ENCODE measurements at places on chromosomes 11 and 22.

DNA sequence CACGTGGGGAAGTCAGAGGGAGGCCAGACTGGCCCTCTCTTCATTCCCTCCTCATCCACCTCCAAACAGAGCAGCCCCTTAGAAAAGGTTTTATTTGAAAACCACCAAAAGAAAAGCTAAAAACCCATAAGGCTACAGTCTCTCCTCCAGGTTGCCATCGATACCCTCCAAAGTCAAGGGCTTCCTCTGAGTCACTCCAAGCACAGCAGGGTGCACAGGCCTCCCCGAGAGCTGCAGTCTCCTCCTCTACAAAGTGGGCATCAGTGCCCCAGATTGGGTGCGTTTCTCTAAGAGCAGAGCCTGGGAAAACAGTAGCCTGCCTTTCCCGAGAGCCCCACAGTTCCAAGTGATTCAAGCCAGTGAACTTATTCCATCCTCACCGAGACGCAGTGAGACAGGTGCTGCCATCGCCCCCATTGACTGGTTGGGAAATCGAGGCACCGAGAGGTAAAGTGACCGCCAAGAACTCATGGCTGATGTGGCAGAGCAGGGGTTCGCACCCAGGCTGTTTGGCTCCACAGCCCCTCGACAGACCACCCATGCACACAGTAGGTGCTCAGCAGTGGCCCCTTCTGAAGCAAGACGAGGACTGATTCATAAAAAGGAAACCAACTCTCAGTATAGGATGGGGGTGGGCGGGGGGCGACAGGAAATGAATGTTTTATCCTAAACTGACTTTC lies 91.7 kb upstream of the SHISAL1 start:
- DNase-seq: no peak

- no peak for DNase-seq
Measured at GRCh38 chr11:115674176-115674936, 170.1 kb upstream of the CADM1 start.

DNA sequence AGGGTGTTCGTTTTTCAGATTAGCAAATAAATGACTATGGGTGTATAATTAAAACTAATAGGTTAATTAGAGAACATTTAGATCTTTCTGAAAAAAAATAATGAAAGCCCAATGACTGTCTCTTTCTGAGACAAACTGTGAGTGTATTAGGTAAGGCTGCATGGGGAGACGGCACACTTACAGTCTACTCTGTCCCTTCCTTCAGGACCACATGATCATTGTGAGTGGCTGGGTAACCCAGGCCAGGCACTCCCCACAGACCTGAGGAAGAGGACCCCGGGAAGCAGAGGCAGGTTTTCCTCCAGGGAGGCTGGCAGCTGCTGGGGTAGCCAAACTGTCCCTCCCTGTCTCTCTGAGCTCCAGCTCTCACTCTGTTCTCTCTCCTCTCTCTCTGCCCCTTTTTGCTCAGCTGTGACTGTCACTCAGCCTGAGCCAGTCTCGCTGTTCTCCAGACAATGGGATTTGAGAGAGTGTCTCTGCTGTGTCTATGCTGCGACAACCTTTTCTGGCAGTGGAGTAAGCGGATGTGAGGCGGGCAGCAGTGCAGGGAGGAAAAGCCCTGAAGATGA lies 83.1 kb upstream of the NCAM1 start:
- peak; percentile 97 for DNase-seq

DNA sequence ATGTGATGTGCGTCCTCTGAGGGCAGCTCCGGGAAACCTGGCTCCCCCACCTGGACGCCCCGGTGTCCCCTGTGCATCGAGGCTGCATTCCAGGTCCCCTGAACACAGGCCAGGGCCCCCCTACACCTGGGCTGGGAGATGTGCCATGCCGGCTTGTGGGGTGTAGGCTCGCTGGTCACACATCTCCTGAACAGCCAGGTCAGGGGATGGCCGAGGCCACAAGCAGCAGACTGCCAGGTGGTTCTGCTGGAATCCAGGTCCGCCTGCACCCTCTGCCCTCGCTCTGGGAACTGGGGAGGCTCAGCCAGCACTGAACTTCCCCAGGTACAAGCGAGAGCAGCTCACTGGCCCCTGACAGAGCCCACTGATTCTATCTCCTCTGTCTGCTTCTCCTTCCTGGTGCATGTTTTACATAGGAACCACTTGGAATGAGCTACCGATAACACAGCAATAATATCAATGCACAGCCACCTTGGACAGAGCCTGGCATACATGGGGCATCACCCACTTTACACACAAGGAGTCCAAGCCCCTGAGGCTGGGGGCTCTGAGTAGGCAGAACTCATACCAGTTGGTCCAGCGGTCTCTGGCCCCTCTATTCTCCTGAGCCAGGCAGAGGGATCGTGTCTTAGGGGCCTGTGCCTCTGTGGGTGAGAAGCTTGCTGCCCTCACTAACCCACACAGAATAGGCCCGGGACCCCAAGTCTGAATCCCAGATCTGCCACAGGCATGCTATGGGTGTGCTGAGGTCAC lies 46.8 kb downstream of the TBX1 start:
- no peak for DNase-seq

- DNase-seq: no peak
Measured at GRCh38 chr11:57406337-57406904, 16.0 kb upstream of the PRG2 start.

DNA sequence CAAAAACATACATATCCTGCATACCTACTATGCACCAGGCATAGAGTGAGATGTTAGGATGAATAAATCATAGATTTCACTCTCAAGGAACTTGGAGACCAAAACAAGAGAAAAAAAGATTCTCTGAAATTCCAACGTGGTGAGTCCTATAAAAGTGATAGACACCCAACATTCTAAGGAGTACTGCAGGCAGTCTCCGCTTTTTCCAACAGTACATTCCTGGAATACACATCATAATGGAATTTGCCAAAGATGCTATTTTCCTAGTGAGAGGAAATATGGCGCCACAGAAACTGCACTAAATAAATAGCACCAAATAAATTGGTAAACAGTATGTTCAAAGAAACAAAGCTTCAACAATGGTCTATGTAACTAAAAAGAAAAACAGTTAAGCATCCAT lies 6.0 kb downstream of the TMEM123 start:
- peak; percentile 56 for DNase-seq

GRCh38 chr22:33220476-33221080 lies 162.4 kb upstream of the SYN3 start:
- DNase-seq: no peak

- DNase-seq: no peak
Measured at GRCh38 chr11:40338062-40338461, 1121.4 kb downstream of the LRRC4C start.

DNA sequence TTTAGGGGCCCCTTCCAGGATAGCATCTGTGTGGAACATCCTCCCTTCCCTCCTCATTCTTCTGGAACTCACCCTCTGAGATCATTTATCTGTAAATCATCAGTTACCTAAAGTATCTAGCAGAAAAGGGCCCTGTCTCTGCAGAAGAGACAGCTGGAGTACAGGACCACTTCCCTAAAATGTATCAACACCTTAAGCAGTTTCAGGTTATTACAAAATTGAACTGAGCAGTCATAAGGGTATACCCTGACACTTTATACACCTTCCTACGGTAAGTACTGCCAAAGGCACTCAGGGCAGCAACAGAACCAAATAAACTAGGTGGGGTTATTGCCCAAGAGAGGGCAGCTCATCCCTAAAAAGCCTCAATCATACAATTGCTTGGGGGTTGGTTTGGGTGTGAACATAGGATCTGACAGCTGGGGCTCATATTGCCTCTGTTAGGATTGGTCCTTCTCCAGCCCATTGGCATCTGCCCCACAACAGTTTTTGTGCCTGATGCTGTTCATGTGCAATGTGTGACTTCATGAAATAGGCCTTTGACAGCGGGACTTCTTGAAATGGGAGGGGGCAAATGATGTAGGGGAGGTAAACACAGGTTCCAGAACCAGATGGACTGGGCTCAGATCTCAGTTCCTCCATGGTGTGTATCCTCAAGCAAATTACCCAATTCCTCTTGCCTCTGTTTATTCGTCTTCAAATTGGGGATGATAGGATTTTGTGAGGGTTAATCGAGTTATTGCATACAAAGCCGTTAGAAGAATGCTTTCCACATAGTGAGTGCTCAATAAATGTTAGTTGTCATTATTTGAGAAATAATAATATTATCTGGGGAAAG lies 2.9 kb downstream of the POU2AF3 start:
- DNase-seq: peak; percentile 70

- DNase-seq: no peak
Measured at GRCh38 chr11:15622231-15622890, 507.6 kb downstream of the INSC start.

GRCh38 chr11:123526027-123526805 lies 96.1 kb downstream of the GRAMD1B start:
- DNase-seq: no peak

DNA sequence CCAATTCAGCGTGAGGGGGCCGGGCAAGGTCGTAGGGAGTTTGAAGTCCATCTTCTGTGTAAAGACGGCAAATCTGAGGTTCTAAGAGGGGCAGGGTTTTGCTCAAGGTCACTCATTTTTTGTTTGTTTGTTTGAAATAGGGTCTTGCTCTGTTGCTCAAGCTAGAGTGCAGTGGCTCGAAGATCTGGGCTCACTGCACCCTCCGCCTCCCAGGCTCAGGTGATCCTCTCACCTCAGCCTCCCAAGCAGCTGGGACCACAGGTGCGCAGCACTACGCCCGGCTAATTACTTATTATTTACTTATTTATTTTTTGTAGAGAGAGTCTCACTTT lies 355 bp upstream of the AP1B1 start:
- no peak for DNase-seq

DNA sequence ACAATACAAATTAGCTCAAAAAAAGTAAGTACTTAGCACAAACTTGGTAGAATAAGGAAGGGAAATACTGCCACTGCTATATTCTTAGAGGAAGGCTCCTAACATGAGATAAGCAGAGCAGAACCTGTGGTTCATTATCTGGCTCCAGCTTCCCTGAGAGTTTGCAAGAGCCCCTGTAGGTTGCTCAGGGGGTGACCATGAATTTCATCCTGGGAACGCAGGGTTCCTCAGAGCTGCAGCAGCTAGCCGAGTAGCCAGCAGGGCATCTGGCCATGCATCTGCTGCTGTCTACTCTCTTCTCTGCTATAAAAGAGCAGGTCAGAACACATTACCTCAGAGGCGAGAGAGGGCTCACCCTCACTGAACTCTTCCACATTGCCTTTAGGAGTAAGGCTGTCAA lies 67.3 kb downstream of the TRPC6 start:
- DNase-seq: peak; percentile 13

DNA sequence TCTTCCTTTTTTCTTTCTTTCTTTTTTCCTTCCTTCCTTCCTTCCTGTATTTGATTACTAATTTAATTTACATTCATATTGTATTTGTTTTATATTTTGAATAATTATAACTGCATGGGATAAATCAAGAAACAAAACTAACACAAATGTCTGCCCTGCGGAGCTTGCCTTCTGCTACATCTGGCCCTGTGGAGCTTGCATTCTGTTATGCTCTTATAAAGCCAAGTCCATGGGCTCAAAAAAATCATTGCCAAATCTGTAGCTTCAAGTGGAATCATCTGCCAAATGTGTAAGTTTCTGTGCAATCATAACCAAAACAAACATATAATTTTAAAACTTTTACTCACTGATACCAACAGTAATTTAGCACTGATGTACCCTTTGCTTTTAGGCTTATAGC lies 8.0 kb upstream of the OR52J3 start:
- DNase-seq: no peak

DNA sequence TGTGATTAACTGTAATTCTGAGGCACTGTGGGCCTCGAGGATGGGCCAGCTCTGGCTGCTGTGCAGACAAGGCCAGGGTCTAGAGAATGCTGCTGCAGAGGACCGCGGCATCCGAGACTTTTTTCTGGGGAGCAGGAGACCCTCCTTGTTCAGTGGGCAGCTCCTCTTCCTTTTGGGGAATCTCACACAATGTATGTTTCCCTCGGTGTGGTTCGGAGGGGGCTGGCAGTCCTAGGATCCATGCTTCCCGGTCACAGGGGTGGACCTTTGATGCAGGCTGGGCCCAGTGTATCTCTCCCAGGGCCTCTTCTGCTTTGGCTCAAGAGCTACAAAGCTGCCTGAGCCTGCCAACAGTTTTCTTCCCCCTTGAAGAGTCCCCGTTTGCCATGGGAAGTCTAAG lies 31.5 kb downstream of the MYEOV start:
- no peak for DNase-seq

DNA sequence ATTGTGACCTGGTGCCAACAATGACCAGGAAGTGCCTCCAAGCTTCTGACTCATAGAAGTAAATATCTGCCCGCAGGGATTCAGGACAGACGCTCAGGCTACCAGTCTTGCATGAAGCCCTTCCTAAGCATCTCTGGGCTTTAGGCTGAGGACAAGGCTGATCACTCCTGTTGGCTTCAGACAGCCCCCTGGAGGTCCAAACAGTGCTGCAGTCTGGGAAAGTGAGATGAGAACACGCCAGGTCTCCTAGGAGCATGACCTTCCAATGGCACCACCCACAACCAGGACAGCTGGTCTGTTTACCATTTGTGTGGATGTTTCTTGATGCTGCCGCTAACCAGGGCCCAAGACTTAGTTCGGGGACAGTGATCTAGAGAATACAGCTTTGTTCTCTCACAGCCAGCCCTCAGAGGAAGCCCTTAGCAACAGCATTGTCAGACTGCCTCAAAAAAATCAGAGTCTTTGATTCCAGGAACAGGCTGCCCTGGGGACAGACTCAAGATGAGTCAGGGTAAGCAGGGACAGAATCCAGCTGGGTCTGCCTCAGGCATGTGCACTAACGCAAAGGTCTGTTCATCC lies 111.2 kb downstream of the ZNF280B start:
- peak; percentile 87 for DNase-seq

- DNase-seq: peak; percentile 35
Measured at GRCh38 chr22:26568207-26568706, 21.7 kb downstream of the TPST2 start.

GRCh38 chr11:101553891-101554292 lies 29.9 kb downstream of the TRPC6 start:
- DNase-seq: no peak

DNA sequence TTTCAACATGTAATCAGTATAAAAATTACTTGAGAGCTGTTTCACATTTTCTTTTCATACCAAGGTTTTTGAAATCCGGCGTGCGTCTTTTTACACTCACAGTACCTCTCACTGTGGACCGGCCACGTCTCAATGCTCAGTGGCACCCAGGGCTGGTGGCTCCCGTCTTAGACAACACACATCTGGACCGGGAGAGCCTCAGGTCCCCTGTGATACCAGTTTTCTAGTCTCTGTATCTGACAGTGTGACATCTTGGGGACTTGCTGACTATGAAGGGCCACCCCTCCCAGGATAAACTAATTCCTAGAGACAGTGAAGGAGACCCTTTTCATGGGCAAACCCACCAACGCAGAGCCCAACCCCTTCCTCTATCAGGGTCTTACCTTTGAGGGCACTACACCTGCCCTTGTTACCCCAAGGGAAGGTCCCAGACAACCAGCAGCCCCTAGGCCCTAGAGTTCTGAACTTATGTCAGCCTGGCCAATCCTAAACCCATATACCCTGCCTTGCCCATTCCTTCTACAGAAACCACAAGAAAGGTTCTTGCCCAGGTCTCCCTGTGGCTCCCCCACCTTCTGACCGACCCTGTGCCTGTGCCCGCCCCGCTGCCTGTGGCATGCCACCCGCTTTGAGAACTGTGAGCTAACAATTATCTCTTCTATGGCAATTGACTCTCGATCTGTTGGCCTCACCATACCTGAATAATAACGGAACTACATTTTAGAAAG lies 6.1 kb upstream of the ASCL2 start:
- no peak for DNase-seq

- DNase-seq: no peak
Measured at GRCh38 chr11:2992997-2993325, 832 bp upstream of the NAP1L4 start.

GRCh38 chr11:134349109-134349801 lies 17.5 kb downstream of the GLB1L2 start:
- no peak for DNase-seq
